ENCODE measurements at places on chromosomes 4 and X. TPM values are rescaled to one million over a fixed set of nuclear protein-coding genes. Genes with fewer than 3 reads are reported as not detected.

XK gene
- total RNA-seq, result 0.22 TPM

BOD1L1 gene
- 39.2 TPM for total RNA-seq

GIMD1 gene
- not detected for total RNA-seq

OPN1MW3 gene
- total RNA-seq, result not detected

NAA10 gene
- 46.7 TPM for total RNA-seq

NAP1L5 gene
- 4.4 TPM for total RNA-seq

TGIF2LX gene
- total RNA-seq, result not detected

PLXNA3 gene
- total RNA-seq, result 12.9 TPM

IDS gene
- 64.3 TPM for total RNA-seq

GUCY1A1 gene
- total RNA-seq, result 0.86 TPM

CSAG3 gene
- total RNA-seq, result not detected

HAUS3 gene
- total RNA-seq, result 10.6 TPM

FHL1 gene
- 464 TPM for total RNA-seq

FABP2 gene
- total RNA-seq, result not detected

KCNIP4 gene
- total RNA-seq, result not detected

GPR78 gene
- 1.4 TPM for total RNA-seq

RHOXF2 gene
- not detected for total RNA-seq

TSPAN7 gene
- 0.11 TPM for total RNA-seq

UBE2K gene
- 29.3 TPM for total RNA-seq

CT55 gene
- total RNA-seq, result not detected

WDR13 gene
- total RNA-seq, result 89.5 TPM

AKAP4 gene
- total RNA-seq, result not detected

ATP2B3 gene
- total RNA-seq, result under 0.01 TPM

UGT2B11 gene
- not detected for total RNA-seq

GUCY1B1 gene
- total RNA-seq, result 2.3 TPM

DAPP1 gene
- total RNA-seq, result not detected

TRIML2 gene
- total RNA-seq, result not detected

GABRA4 gene
- total RNA-seq, result 0.39 TPM

CHRNA9 gene
- total RNA-seq, result not detected

MAGEA6 gene
- not detected for total RNA-seq

HTN3 gene
- total RNA-seq, result not detected

Data from articular chondrocyte of knee joint (primary cell).